Nucleus accumbens (tissue), 56 donors: ENCODE measurements at places on chromosomes 5 and 9.
A peak's percentile ranks its signal among the peaks of the same experiment; 100 is the strongest.

GRCh38 chr9:112050544-112051475 is 124.3 kb downstream of the SUSD1 start:
- DNase-seq, result no peak

GRCh38 chr5:83096660-83097339 is 19.5 kb downstream of the XRCC4 start:
- no peak for DNase-seq

DNA sequence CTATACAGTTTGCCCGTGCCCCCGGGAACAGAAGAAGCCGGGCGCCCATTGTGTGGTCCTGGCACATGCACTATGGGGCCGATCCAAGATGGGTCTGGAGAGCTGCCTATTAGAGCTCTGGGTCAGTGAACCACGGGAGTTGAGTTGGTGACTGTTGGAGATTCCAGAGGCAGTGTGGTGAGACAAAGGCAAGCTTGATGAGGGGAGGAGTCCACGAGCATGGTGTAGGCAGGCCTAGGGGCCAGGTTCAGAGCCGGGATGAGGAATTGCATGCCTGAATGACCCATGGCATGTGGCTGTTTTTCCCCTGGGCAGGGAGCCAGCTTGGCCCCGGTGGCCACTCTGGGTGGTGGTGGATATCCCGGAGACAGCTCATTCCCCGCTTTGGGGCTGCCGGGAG is 84.4 kb upstream of the STC2 start:
- DNase-seq, result peak; percentile 53

GRCh38 chr5:7717691-7718090 is 133.2 kb downstream of the CFAP90 start:
- DNase-seq, result no peak

GRCh38 chr5:169142264-169142970 is 158.5 kb downstream of the SLIT3 start:
- no peak for DNase-seq

GRCh38 chr9:13278023-13278367 is 1.5 kb downstream of the MPDZ start:
- no peak for DNase-seq

DNA sequence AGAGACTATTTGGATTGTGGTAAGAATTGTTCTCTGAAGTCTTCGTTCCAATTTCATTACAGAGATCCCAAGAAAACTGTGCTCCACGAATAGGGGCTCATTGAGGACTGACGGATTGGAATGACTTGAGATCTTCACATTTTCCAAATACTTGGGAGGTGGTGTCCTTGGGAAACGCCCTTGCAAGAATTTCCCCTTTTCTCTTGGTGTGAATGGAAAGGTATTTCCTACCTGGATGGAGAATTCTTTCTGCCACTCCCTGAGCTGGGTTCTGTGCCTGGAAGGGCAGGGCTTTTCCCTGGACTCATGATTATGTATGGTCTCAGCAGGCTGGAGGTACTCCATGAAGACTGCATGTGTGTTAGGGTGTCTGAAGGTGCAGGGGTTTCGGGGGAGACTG is 53.9 kb downstream of the SNX18 start:
- DNase-seq, result no peak
